ENCODE measurements at places on chromosomes 2 and 18.

DNA sequence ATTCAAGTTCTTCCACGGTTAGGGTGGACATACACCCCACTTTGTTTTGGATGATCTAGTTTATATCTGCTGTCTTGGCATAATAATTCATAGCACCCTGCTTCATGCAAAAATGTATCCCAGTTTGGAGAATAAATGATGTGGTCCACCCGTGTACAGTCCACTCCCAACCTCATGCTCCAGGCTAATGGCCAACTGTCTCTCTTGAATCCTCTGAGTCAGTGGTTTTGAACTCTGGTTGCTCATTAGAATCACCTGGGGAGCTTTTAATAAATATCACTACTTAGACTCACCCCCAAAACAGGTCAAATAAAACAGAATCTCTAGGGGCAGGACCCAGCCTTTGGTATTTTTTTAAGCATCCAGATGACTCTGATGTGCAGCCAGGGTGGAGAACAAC, 78.5 kb downstream of the SDC1 start:
- DNase-seq, result no peak

DNA sequence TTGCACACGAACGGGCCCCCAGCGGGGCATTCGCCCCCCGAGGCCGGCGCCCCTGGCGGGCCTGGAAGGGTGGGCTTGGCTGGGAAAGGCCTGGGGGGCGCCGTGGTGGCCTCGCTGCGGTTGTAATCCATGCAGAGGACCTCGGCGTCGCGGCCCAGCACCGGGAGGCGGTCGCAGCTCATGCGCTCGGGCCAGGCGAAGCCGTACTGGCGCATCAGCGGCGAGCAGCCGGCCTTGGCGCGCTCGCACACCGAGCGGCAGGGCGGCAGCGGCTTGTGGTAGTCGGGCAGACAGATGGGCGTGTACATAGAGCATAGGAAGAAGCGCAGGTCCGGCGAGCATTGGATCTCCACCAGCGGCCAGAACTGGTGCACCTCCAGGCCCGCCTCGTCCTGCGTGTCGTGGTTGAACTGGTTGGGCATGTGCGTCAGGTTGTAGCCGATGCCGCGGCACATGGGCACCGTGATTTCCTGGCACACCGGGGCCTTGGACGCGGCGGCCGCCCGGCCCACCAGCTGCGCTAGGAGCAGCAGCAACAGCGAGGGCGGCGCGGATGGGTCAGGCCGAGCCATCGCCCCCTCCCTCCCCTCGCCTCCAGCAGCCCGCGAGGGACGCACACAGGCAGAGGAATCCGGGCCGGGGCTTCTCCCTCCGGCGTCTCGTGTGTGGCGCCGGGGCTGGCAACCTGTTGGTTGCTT, 1.4 kb downstream of the FZD5 start:
- peak; percentile 78 for DNase-seq

- no peak for DNase-seq
These were observed 840.1 kb upstream of the ID2 start for GRCh38 chr2:7841751-7842150.

GRCh38 chr2:159963700-159964099, 98.7 kb downstream of the PLA2R1 start:
- no peak for DNase-seq

DNA sequence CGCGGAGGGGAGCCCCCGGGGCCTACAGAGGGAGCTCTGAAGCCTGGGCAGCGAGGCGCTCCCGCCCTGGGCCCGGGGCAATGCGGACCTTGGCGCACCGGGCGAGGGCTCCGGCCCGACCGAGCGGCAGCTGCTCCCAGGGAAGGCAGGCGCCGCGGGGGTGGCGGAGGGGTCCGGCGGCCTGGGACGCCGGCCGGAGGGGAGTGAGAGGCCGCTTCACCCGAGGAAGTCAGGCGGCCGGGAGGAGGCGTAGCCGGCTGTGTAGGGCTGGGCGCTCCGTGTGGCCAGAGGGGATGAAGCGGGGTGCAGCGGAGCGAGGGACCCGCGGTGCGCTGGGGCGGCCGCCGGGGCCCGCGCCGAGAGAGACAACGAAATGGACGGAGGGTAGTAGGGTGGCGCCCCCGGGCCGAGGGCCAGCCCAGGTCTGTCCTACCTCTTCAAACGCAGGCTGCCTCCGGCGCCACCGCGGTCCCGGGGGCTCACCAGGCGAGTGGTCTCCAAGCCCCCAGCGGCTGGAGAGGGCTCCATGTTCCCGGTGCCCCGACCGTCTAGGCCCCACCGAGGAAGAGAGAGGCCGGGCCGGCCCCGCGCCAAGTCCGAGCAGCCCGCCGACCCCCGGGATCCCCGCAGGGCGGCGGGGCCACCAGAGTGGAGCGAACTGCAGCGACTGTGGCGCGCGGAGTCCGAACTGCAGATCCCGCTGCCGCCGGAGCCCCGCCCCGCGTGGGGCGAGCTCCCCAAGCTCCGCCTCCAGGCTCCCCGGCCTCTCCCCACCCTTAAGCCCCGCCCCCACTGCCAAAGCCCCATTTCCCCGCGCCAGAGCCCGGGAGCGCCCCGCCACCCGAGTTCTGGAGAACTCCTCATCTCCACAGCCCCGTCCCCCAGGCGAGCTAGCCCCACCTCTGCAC, at the start of gene SLC30A3:
SLC30A3 (minus strand) TSS at position 669 of the 908 bp plus-strand sequence; CDS start at position 528, 141 bp downstream.
- DNase-seq, result peak; percentile 66

GRCh38 chr2:206442833-206443734, at the start of gene ADAM23:
TSS of gene ADAM23 (plus strand) at chr2:206443532. CDS start at chr2:206443867, 335 bp downstream.
- peak; percentile 15 for DNase-seq

DNA sequence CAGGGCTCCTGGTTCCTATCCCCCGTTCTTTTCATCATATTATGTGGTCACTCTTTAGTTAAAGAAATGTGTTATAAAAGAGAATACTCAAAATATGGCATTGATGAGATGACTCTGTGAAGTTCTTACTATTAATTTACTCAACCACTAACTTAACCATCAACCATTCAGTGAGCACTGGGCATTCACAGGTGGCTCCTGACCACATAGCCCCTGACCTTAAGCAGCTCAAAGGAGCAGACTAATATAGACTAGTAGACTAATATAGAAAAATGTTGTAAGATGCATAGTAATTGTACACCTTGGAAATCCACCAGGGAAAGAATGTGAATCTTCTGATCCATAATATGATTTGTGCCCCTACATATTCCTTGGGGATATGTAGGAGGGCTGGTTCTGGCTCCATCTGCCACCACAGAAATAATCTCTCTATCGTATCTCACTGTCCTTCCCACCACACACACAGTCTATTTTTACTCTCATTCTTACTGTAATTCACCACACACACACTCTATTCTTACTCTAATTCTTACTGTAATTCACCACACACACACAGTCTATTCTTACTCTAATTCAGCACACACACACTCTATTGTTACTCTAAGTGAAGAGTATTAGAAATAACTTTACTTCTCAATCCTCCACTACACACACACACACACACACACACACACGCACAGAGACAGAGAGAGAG, 188.9 kb upstream of the ITGA4 start:
- DNase-seq, result no peak

GRCh38 chr2:8976442-8977259, 26.8 kb downstream of the MBOAT2 start:
- peak; percentile 85 for DNase-seq

GRCh38 chr2:210991107-210991506, 434.7 kb downstream of the CPS1 start:
- DNase-seq, result no peak

- DNase-seq, result no peak
These were observed 105.9 kb upstream of the STPG4 start for GRCh38 chr2:47260971-47261370.

GRCh38 chr2:24121469-24121868, 1.7 kb downstream of the PFN4 start:
- DNase-seq, result no peak

GRCh38 chr2:173860566-173860965, 104.6 kb downstream of the SP3 start:
- no peak for DNase-seq

GRCh38 chr2:223725494-223725893, 111.9 kb downstream of the AP1S3 start:
- no peak for DNase-seq

GRCh38 chr2:121372721-121373353, 87.8 kb upstream of the TFCP2L1 start:
- DNase-seq, result no peak

DNA sequence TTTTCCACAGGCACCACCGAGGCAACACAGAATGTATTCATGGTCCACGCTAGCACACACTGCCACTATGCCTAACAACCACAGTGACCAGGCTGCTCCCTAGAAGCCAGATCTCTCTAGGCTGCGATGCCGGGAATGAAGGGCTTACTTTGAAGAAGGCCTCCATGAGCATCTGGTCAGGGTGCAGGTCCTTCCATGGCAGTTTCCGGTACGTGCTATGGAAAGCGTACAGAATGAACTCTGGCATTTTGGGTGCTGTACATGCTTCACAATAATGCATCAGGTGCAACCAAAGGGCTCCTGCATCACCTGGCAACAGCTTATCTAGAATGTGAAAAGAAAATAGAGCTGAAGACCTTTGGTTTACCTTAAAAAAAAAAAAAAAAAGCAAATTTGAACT, 44.9 kb downstream of the SIGLEC15 start:
- DNase-seq, result no peak

GRCh38 chr2:200171731-200172482, 134.6 kb upstream of the SPATS2L start:
- no peak for DNase-seq

DNA sequence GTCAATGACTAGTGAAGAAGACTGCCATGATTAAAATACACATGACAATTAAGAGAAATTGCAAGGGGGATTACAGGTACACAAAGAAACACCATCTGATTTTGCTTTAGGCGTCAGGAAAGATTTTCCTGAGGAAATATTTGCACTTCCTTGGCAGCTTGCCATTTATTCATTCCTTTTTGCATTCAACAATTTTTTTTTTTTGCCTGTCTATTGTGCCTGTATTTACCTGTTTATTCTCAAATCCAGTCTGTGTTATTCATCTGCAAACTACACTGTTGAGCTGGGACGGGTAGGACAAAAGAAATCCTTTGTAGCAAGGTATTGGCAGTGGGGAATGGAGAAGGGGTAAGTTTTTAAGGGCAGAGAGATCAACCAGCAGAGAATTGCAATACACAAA, 31.8 kb downstream of the SMAD2 start:
- DNase-seq, result no peak

DNA sequence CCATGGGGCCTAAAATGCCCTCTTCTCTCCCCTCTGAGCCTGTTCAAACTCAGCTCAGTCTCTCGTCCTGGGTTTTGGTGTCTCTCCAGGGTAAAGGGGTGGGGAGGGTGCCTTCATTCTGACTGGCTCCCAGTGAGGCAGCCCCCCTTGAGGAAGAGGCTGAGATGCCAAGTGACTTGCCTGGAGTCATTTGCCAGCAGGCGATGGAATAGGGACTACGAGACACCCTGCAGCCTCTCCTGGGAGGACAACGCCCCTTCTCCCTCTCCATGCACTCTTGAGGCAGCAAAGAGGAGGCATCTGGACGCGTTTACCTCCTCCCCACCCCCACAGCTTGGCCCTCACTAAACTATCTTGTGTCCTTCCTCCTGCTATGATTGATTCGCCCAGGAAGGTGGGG, 760 bp upstream of the STON1 start:
- DNase-seq, result no peak

- no peak for DNase-seq
These were observed 154.6 kb downstream of the EVA1A start for GRCh38 chr2:75406131-75406581.

DNA sequence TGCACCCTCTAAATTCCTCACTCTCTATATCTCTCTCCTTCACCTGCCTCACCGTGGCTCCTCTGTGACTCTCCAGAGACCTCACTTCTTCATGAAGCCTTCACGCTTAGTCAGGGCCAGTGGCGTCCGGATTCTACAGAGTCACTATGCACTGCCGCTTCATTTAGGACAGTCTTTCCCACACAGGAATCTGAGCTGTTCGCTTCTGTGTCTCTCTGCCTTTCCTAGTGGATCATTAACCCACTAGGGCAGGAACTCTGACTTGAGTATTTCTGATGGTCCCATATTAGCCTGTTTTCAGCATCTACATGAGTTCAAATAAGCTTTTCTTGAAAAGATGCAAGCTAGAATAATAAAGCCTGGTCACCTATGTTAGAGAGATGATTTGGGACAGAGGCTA, 180.2 kb upstream of the DOK6 start:
- DNase-seq, result no peak

- DNase-seq, result no peak
These were observed 44.2 kb upstream of the CDH7 start for GRCh38 chr18:65706646-65707045.

DNA sequence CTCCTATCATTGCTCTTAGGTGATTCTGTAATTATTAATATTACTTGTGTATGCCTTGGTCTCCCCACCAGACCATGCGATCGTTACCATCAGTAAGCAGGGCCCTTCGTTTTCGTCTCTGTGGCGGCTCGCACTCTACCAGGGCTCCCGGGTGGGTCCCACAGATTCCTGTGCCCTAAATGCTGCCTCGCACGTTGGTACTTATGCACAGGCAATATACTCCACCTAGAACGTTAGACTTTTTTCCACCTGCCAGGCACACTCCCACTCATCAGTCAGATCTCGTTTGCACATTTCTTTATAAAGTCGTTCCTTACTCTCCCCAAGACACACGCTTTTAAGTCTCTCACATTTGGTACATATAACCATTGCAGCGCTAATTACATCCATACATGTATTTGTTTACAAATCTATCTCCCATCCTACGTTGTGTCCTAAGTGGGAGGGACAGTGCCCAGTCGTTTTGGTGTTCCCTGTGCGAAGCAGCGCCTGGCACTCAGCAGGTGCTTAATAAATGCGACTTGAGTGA, 901 bp downstream of the FEZ2 start:
- DNase-seq, result no peak
